ENCODE measurements at places on chromosomes 7 and 10.

GRCh38 chr7:28753613-28754012, 204.5 kb downstream of the TRIL start:
- no peak for DNase-seq

- DNase-seq, result no peak
Measured at GRCh38 chr10:28566458-28567015, 33.6 kb downstream of the WAC start.

DNA sequence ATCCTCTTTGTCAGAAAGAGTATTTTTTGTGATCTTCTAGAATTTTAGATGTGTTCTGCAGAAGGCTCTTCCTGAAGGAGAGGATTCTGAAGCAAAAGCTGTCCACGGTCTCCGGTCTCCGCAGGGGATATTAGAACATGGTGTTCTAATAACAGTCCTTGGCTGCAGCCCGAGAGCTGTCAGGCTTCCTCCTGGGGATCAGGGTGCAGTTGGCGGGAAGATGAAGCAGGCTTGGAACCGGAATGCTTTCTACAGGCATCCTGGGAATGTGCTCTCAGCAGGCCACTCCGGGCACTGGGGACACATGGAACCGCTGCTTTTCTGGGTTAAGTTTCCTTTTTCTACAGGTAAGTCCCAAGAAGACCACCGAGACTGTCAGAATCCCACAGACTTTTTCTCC, 118.6 kb upstream of the PARD3 start:
- DNase-seq, result no peak

DNA sequence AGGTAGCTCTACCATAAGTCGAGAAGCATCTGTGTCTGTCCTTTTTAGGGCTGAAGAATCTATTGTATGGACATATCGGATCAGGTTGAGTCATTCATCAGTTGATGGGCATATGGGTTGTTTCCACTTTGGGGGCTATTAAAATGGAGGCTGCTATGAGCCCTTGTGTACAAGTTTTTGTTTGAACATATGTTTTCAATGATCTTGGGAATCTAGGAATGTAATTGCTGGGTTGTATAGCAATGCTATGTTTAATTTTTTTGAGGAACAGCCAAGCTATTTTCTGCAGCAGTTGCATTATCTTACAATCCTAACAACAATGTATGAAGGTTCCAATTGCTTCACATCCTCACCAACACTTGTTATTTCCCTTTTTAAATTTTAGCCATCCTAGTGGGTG, 46.4 kb upstream of the HABP2 start:
- DNase-seq, result no peak

DNA sequence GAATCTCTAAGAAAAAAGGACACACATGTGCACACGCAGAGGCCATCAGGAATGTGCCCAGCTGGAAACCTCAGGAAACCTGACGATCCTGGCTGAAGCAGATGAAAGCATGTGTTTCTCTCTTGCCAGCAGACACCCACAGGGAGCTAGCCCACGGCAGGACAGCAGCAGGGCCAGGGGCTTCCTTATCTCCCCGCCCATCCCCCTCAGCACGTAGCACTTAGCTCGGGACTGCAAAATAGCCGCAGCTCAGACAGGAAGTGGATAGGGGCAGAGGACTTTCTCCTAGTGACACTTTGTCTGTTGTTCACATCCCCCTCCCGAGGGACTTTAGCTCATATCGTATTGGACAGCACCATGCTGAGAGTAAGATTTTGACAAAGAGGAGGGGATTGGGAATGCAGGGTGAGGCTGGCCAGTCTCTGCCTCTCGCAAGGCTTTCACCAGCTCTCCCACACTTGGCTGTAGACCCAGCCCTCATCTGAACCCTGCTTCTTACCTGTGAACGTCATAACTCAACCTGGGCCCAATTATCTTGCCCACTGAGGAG, 63.8 kb downstream of the MKI67 start:
- peak; percentile 38 for DNase-seq

DNA sequence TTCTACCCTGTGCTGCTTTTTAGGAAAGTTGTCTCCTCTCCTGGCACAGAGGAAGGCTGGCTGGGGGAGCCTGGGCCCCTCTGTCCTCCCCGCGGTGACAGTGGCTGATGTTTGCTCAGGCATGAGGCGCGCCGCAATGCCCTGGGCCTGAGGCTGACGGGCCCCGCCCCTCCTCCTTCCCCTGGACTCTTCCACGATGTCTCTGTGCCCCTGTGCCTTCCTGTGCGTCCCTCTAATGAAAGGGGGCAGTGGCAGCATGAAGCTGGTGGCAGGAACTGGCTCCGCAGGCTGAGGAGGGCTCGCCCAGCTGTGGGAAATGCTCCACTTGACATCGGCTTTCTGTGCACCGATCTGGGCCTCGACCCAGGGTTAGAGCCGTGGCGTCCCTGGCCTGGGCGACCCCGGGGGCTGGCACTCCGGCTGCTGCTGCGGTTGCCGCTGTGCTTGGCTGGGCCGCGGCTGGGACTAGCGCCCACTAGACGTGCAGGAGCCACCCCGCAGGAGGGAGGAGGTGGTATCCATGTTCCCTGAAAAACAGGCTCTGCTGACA, 67.9 kb downstream of the ZNF680 start:
- no peak for DNase-seq

- DNase-seq, result no peak
Measured at GRCh38 chr7:83321011-83321410, 158.3 kb upstream of the PCLO start.

- no peak for DNase-seq
Measured at GRCh38 chr7:97351488-97351887, 234.0 kb downstream of the SDHAF3 start.

- no peak for DNase-seq
Measured at GRCh38 chr7:115676080-115676479, 354.5 kb downstream of the TFEC start.

GRCh38 chr7:13189668-13190067, 502.2 kb downstream of the ARL4A start:
- DNase-seq, result no peak

- no peak for DNase-seq
Measured at GRCh38 chr10:32923849-32924248, 34.2 kb downstream of the ITGB1 start.

GRCh38 chr10:95275726-95276366, 15.0 kb downstream of the PDLIM1 start:
- DNase-seq, result no peak

- DNase-seq, result no peak
Measured at GRCh38 chr7:76089865-76090475, 42.1 kb downstream of the MDH2 start.

GRCh38 chr7:80134536-80135308, at the start of gene GNAI1:
TSS of gene GNAI1 (plus strand) at chr7:80134831. CDS start at chr7:80135161, 330 bp downstream.
- DNase-seq, result peak; percentile 54

GRCh38 chr7:42123716-42124115, 113.3 kb downstream of the GLI3 start:
- no peak for DNase-seq

DNA sequence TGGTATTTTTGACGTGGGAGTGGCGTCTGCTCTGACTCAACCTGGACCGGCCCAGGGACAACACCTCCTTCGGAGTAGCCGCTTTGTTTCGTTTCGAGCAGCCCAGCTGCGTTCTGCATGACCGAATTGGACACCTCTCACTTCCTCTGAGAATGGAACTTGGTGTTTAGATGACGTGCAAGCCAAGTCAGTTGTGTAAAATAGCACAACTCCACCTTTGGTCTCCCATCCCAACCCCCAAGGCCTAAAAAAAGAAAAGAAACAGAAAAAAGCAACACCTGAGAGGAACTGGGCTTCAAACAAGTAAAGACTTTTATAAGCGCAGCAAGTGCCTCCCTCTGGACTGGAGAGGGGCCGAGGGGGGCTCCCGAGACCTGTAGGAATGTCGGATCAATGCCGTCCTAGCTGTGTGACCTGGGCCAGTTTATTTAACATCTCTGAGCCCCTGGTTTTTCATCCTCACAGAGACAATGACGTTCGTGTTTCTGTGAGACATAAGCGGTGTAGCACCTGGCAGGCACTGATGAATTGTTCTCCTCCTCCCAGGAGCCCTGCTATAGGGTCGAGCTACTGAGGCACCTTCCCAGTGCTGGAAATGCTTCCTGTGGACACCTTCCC, 52.0 kb upstream of the SMNDC1 start:
- peak; percentile 76 for DNase-seq

- no peak for DNase-seq
Measured at GRCh38 chr7:46168231-46168630, 247.2 kb upstream of the IGFBP3 start.

DNA sequence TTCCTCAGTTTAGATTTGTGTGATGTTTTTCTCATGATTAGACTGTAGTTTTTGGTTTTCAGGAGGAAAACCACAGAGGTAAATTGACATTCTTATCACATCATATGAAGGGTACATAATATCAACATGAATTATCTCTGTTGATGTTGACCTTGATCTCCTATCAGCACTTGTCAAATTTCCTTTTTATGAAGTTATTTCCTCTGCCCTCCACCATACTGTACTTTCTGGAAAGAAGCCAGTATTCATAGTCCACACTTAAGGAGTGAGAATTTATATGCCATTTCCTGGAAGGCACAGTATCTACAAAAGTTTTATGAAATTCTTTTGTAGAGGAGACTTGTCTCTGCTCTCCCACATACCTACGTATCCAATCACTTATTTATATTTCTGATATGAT, 807.2 kb upstream of the MBL2 start:
- DNase-seq, result no peak

GRCh38 chr10:52740913-52741675, 31.5 kb downstream of the MBL2 start:
- peak; percentile 43 for DNase-seq

GRCh38 chr10:102119417-102120141, 589 bp downstream of the LDB1 start:
- peak; percentile 74 for DNase-seq

- DNase-seq, result no peak
Measured at GRCh38 chr10:132300582-132300981, 7.2 kb downstream of the STK32C start.

DNA sequence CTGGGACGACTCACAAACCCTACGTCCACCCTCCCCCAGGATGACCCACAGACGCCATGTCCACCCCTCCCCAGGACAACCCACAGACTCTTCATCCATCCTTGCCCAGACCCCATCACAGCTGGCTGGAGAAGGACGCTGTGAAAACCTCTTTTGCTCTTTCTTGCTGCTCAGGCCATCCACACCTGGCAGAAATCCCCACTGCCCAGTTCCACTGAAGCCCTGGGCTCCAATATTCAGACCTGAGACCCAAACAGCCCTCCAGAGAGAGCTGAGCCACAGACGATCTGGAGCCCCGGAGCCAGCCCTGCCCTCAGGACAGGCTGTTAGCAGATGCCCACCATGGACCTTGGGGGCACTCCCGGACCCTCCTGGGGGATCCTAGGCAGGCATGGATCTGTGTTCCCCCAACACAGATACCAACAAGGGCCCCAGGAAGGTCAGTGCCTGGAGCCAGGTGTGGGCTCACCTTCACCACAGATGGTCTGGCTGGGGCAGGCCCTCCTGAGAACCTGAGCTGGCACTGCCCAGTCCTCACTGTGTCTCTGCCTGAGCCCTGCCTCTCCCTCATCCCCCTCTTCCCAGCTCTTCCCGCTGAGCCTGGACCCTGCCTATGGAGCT, 226.2 kb downstream of the PTPRN2 start:
- DNase-seq, result no peak

Data from activated T-cell treated with anti-CD3 and anti-CD28 coated beads, Interleukin-2, amount 50 U/mL, for 24 hours (primary cell).